ENCODE measurements at places on chromosomes 6 and 20. TPM values are rescaled to one million over a fixed set of nuclear protein-coding genes. Genes with fewer than 3 reads are reported as not detected.

TNXB gene
- polyA plus RNA-seq = 93.5 TPM

TNFRSF21 gene
- 43.2 TPM for polyA plus RNA-seq

- DNase-seq = no peak
Observed at GRCh38 chr20:9112541-9113515, 43.9 kb downstream of the PLCB4 start.

GRCh38 chr6:121619013-121619412 lies 183.6 kb downstream of the GJA1 start:
- DNase-seq = no peak

DNA sequence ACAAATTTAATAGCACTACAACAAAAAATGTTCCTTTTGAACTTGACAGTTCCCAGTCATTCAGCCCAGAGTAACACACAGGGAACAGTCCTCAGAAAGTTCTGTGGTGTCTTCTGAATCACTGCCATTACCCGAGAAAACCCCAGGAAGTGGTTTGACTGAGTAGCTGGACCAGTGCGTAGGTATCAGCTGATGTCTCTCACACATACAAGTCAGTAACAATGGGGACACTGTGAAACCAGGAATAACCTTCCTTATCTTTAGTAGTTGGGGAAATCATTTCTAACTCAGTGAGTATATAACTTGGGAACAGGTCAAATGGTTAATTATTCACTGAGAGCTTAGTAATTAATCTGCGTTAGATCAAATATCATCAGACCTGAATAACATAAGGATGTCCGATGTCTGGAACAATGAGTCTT lies 73.1 kb downstream of the HIVEP2 start:
- no peak for DNase-seq

GRCh38 chr6:41177287-41177686 lies 14.4 kb upstream of the TREM2 start:
- no peak for DNase-seq

- no peak for DNase-seq
Observed at GRCh38 chr6:46925563-46926253, 4.0 kb upstream of the ADGRF5 start.
